ENCODE measurements at places on chromosomes 7 and 10.

- no peak for DNase-seq
These were observed 42.9 kb upstream of the TCERG1L start for GRCh38 chr10:131354380-131354779.

DNA sequence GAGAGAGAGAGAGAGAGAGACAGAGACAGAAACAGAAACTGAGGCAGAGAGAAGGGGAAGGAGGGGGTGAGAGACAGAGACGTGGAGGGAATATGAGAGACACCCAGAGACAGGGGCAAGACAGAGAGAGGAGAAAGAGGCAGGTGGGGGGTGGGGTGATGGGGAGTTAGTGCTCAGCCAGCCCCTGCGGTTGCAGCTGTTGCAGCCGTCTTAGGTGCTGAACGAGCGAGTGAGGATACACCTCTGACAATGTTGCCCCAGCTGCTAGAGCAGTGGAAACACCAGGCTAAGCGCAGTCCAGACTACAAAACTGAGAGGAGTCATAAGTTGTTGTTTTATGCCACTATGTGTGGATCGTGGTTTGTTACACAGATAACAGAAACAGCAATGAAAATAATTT lies 328.2 kb upstream of the SHH start:
- DNase-seq = no peak

- DNase-seq = no peak
These were observed 46.0 kb downstream of the ZNRF2 start for GRCh38 chr7:30330134-30331111.

DNA sequence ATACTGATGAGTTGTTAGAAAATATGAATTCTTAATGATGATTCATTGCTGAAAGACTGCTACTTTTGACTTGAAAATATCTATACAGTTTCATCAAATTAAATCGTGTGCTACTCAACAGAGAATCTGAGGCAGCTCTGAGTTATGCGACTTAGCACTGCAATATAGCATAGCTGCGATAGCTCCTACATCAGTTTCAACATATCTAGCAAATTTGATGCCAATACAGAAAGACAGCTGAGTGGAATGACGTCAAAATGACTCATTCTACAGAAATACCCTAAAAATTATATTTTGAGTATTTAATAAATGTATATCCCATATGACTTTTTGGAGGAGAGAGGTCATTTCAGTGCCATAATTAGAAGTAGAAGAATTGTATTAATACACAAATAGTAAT lies 1.1 kb upstream of the TARP start:
- DNase-seq = no peak

DNA sequence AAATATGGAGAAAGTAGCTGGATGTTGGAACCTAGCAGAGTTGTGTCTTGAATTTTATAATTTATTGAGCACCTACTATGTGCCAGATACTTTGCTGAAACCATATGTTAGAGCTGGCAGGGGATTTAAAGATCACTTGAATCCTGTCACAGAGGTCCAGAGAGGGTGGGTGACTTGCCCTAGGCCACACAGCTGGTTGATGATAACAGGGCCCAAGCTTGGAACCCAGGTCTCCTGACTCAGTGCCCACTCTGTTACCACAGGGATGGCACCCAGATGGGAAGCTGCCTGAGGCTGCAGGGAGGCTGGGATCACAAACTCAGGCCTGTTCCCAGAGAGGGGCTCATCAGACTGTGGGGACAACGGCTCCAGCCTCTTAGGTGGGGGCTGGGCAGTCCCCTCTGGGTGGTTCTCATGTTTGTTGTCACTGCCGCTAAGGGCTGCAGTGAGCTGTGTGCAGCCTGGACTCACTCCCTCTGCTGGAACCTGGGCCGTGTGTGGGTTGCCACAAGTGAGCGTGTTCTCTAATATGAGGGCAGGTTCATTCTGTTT lies 18.6 kb downstream of the GOLGA7B start:
- DNase-seq = no peak

DNA sequence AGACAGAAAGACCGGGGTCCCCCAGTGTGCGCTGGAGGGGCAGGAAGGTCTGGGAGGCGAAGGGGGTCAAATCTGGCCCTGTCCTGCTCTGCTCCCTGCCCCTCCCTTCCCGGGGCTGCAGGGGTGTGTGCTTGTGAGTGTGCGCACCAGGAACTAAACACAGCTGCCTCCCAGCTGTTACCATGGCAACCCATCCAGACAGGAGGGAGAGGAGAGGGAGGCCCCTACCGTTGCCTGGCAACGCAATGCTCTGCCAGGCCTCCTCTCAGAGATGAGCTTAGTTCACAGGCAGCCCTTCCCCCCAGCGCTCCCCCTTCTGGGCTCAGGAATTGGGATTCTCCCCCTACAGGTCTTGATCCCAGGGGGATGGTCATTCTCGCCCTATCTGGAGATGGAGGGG lies 6.1 kb downstream of the NYAP1 start:
- DNase-seq = peak; percentile 100

DNA sequence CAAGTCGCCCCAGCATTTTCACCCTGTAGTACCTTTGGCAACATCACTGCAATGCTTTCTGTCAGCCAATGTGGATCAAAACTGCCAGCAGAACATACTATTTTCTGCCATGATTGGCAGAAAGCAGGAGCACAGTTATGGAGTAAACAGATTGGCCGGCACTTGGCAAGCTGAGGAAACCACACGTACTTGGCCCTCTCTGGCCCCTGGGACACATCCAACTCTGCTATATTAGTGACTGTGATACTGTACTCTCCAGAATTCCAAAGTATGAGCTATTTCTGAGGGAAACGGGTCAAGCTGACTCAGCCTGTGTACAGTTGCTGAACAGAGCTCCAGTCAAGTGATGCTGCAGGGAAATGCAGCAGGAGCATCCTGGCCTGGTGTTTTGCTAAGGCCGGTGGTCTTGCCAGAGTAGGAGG lies 39.8 kb upstream of the LANCL2 start:
- DNase-seq = no peak

DNA sequence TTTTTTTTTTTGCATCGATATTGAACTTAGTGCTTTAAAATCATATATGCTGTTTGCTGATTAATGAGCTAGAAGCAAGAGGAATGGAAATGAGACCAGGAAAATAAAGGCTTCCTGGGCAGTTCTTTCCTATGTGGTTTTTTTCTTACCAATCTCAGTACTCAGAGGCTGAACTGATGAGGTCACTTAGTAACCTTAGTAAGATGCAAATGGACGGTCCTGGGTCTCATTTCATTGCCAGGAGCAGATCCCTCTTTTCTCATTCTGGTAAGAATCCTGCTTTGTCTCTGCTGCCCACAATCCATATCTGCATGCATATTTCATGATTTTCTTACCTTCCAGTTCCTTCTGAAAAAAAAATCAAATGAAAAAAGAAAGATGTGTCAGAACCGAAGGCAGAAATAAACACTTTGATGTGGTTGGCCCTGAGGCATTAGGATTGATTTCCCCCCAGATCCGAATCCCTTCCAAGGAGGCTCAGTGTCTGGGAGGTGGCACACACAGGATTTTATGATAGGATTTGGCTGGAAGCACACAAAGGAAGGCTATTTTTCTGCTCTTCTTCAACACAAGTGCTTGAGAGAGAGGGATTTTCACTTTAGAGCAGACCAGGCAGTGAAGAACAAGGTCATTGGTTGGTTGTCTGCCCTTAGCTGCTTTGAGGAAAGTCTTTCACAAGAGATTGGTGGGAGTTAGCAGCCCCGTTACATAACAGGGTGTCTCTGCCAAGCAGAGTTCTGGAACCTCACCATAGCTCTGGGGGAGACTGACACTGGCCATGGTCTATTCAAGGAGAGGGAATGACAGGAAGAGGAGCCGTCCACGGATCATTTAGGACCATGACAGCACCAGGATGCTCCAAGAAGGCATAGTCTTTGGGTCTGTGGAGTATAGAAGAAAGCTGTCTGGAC lies 150.0 kb downstream of the CAMK1D start:
- DNase-seq = no peak

DNA sequence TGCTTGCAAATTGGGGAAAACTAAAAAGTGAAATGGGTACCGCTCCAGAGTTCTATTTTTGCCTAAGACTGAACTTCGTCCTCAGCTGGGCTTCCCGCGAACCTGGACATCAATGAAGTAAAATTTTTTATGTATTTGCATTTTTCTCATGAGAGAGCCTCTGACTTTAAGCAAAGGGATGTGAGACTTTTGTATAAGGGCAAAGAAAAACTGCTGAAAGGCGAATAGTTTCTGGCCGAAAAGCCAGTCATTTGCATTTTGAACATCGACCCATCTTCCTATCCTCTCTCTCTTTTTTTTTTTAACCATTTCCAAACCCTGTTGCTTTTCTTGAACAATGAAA lies 573 bp downstream of the PMPCB start:
- no peak for DNase-seq

- peak; percentile 34 for DNase-seq
These were observed 155.1 kb downstream of the BICC1 start for GRCh38 chr10:58667658-58668310.

DNA sequence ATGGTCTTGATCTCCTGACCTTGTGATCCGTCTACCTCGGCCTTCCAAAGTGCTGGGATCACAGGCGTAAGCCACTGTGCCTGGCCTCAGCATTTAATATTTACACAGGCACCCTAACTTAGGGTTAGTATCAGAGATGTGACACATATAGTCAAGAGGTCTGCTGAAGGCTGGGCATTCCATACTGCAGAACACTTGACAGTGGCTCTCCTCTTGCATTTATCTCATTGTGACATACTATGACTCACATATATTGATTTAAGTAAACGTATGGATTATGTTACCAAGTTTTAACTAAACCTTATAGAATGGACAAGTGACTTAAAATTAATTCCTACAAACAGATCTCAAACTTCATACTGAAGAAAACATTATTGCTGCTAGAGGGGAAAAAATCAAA lies 36.6 kb downstream of the BRAF start:
- DNase-seq = no peak

DNA sequence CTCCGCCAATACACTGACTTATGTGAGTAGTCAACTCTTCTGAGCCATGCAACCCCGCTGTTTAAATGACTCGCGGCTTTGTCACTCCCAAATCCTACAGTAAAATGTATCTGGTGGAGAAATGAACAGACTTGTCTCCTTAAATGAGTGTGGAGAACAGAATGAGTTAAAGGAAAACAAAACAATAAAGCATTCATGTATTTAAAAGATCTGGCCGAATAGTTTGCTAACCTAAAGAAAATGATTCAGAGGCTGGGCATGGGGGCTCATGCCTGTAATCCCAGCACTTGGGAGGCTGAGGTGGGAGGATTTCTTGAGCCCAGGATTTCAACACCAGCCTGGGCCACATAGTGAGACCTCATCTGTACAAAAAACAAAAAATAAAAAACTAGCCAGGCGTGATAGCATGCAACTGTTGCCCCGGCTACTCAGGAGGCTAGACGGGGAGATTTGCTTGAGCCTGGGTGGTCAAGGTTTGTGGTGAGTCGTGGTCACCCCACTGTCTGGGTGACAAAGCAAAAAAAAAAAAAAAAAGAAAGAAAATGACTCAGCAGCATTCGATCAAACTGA lies 86.5 kb upstream of the PFKP start:
- DNase-seq = no peak

DNA sequence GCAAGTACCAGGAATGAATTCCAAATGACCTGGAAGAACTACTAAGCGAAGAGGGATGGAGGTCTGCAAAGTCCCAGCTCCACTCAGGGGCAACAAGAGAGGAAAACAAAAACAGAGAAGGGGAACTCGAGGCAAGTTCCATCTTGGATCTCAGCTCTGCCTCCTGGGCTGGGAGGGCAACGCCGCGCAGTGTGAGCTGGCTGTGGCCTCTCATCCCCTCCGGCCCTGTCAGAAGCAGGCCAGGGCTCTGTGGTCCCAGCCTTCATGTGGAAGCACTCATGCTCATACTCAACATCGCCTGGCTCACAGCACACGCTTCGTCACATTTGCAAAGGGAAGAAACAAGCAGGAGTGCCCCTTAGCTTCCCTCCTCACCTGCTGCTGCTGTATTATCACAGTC lies 627.9 kb upstream of the MGMT start:
- DNase-seq = no peak

DNA sequence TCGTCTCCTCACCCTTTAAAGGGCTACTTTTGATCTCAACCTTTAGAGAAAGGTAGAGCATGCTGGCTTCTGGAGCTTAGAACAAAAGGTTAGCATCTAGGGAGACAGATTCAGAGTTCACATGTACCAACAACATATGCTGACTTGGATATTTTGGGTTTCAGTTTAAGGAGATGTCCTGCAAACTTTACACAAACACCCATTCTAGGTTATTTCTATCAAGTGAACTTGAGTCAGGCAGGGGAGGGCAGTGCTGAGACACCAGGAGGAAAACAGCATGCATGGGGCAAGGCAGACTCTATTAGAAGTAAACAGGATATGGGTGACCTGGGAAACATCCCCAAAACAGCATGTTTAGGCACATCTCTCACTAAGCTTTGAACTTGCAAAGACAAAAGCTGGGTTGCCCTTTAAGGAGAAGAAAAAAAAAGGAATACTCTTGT lies 43.8 kb downstream of the ARL4A start:
- DNase-seq = peak; percentile 3

DNA sequence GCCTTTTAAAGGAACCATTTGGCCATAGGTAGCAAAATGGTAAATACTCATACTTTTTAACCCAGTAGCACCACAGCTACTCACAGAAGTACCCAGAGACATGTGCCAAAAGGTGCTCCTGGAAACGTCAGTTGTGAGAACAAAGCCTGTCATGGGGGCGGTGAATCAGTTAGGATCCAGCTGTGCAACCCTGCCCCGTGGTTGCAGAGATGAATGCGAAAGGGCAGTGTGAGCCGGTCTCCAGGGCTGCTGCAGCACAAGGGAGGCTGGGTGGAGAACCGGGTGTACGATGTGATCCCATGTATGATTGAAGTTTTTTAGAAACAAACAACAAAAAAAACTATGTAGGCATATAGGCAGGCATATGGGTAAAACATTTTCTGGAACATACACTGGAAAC lies 1.3 kb upstream of the LRRC18 start:
- no peak for DNase-seq

DNA sequence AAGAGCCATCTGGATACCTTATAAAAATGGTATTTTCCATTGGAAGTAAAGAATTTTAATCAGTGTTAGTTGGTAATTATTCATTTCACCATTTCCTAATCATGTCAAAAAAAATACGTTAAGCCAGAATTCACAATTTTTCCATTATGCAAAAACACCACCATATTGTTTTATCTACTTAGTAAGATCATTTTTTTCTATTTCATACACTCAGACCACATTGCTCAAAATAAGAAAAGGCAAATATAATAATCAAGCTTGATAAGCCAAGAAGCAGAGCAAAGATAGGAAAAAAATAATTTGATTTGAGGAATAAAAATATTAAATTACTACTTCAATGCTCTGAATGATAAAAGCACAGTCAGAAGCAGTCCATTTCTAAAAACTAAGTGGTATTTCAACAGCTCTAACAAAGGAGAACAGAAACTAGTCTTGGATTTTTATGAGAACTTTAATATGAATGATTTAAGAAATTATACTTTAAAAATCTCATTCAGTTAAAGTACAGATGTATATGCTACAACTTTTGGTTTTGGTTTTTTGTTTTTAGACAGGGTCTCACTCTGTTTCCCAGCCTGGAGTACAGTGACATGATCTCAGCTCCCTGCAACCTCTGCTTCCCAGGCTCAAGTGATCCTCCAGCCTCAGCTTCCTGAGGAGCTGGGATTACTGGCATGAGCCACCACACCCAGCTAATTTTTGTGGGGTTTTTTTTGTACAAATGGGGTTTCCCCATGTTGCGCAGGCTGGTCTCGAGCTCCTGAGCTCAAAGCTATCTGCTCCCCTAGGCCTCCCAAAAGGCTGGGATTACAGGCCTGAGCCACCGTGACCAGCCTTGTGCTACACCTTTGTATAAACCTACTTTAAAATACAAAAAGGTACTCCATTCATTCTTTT lies 46.6 kb downstream of the LRRN3 start:
- DNase-seq = no peak

GRCh38 chr7:128026551-128026950 lies 4.7 kb downstream of the LRRC4 start:
- no peak for DNase-seq

- no peak for DNase-seq
These were observed 171.5 kb upstream of the ADCY1 start for GRCh38 chr7:45402480-45403218.

Data from NCI-H82 (cell line).